ENCODE measurements at places on chromosomes 11 and 22.

DNA sequence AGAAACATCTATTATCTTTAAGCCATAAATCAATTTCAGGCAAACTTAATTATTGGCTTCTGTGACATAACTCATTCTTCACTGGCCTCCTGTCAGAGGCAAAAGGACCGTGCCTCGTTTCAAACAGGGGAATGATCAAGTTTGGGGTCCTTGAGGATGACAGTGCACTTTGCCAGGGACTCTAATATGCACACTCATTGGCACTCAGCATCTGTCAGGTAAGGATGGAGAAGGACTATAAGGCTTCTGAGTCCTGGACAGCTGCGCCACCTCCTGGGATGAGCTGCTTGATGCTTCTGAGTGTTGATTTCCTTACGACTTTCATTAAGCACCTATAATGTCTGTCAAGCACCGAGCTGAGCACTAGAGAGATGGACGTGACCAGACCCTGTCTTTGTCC is 20.2 kb downstream of the BPIFC start:
- no peak for DNase-seq

DNA sequence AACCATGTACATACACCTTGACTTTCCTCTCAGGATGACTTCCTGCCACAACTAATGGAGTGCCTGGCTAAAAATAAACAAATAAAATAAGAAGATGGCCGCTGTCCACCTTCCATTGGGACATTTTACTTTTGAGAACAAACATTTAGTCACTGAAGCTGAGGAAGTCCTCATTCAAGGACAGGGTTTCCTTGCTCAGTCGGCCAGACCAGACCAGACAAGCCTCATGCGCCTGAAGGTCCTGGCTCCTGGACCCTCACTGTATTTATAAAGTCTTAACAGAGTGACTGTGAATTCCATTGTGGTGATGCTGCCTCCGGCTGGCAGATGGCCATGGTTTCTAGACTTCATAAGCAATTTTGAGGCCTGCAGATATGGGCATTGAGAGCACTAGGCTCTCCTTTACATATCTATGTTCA is 114.5 kb downstream of the MAML2 start:
- DNase-seq = peak; percentile 78

GRCh38 chr22:37818409-37819104 is 4.6 kb upstream of the GALR3 start:
- DNase-seq = no peak

- DNase-seq = no peak
Observed at GRCh38 chr11:34648036-34648435, 27.1 kb downstream of the EHF start.

GRCh38 chr22:31754813-31755212 is 994 bp downstream of the DEPDC5 start:
- DNase-seq = no peak

DNA sequence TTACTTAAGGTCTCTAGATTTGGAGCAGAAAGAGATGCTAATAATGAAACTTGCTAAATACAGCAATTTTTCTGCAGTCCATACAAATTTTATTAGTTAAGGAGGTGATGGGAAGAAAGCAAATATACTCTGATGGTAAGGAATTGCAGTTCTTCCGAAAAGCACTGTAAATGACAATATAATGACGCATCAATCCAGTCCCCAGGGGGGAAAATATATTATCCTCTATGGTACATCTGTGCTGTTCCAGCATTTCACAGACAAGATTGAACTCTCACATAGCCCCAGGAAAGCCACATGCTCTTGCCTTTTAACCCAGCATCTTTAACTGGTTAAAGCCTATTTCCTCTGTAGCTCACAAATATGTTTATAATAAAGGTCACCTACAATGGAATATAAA is 416.6 kb upstream of the CCDC90B start:
- DNase-seq = no peak

GRCh38 chr11:113193016-113193415 is 121.4 kb upstream of the TTC12 start:
- DNase-seq = no peak

- no peak for DNase-seq
Observed at GRCh38 chr11:86720546-86720945, 48.1 kb upstream of the ME3 start.

Measured in suprapubic skin (tissue), 4 donors.